Endothelial cell of umbilical vein (primary cell): ENCODE measurements at places on chromosomes 6 and 20.

DNA sequence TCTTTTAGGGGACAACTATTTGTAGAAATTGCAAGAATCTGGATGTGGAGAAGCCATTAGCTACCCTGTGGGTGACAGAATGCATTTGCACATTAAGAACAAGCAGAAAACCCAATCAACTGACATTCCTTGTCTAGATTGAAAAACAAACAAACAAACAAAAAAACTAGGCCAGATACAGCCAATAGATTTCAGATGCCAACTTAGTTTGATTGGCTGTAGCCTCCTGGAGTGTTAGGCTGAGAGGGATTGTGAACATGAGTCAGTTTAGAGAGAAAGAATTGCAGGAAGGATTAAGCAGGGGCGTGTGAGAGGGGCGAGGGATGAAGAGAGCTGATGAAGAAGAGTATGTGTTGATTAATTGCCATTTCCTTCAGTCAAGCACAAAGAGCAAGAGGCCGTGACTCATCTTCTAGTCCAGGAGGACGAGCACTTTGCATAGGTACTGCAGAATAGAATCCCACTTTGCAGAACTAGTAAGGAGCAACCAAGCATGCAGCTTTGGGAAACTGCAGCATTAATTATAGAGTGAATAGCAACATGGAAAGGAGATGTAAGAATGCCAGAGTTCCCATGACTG is 188.0 kb upstream of the RAB32 start:
- peak; percentile 40 for DNase-seq

DNA sequence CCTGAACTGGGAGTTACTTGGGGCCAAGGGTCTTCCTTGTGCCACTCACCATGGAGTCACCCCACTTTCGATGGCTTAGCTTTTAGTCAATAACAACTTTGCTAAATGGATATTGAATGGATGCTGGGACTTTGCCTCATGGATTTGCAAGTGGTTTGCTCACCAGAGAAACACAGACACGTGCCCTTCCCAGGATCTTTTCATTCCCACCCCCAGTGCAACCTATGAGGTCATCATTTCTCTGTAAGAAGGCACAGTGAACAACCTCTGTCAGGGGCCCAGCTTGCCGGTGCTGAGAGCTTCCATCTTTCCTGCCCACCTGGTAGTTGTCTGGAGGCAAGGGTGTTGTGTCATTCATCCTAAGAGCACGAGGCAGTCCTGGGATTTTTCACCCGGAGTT is 256.8 kb upstream of the PMEPA1 start:
- no peak for DNase-seq

- no peak for DNase-seq
Observed at GRCh38 chr6:140236732-140237131, 862.3 kb upstream of the CITED2 start.

- peak; percentile 30 for DNase-seq
Observed at GRCh38 chr6:36907781-36908180, 22.0 kb downstream of the C6orf89 start.

DNA sequence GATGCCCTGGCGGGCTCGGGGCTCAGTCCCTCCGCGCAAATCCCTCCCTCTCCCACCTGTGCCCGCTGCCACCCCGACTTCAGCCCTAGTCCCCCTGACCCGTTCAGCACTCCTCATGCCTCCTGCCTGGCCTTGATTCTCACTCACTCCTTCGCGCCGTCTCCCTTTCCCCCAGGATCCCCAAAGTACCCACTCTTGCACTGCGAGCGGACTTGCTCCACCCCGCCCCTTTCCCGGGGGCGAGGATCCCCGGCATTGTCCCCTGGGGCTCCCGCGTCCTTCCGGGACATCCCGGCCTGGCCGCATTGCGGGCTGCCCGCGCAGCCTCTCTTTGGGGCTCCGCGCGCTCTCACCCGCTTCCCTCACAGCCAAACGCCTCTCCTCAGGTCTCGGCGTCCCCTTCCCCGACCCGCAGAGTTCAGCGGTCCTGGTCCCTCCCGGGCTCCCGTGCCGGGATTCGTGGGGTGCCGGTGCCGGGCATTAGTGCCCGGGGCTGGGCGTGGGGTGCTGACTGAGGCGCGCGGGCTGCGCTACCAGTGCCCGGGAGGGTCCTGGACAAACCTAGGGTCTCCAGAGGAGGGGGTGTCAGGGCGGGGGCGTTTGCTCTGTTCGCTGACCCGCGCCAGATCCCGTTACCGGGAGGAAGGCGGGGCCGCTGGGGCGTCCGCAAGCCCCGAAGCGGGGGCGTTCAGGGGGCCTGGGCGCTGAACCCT is 45.5 kb upstream of the SUPT3H start:
- DNase-seq: no peak

GRCh38 chr6:109389650-109390274 is 7.5 kb upstream of the CD164 start:
- DNase-seq: no peak

DNA sequence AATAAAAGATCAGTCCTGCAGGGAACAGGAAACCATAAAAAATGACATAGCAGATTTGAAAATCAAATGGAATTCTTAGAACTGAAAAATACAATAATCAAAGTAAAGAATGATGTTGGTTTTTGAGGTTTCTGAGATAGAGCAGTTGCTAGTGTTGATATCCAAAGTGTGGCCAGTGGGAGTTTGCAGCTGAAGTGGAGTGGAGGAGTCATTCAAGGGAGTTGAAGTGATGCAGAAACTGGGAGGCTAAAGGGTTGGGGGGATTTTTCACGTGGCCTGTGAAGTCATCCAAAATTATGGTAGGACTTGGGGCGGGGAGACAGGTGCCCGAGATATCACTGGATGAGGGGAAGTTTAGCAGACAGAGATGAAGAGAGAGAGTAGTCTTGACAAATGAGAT is 123.6 kb downstream of the CDC5L start:
- no peak for DNase-seq

DNA sequence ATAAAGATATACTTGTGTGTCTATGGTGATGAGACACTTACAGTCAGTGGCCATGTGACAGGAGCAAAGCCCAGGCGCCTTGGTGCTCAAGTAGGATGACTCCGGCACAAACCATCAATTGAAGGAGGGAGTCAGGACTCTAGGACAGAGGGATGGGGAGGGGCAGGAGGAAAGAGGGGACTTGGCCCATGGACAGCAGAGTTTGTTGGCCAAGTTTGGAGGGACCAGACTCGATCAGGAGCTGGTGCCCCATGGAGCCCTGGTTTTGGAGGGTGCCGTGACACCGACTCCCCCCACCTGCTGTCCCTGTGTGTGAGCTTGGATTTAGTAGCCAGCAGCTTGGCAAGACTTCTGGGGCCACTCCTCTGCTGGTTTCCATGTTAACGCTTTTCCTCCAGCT is 66.1 kb downstream of the ADNP start:
- DNase-seq: no peak

- no peak for DNase-seq
Observed at GRCh38 chr6:88141561-88142296, 24.4 kb downstream of the CNR1 start.

DNA sequence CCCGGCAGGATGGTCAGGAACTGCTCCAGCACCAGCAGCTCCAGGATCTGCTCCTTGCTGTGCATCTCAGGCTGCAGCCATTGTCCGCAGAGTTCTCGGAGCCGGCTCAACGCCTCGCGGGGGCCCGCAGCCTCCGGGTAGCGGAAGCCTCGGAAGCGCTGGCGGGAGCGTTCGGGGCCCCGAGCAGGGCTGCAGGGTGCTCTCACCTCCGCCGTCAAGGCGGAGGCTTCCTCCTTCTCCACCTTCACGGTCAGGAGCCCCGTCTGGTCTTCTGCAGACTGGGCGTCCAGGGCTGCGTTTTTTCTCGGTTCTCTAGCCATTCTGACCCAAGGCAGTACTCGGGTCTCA is 434 bp downstream of the ZKSCAN4 start:
- DNase-seq: no peak

DNA sequence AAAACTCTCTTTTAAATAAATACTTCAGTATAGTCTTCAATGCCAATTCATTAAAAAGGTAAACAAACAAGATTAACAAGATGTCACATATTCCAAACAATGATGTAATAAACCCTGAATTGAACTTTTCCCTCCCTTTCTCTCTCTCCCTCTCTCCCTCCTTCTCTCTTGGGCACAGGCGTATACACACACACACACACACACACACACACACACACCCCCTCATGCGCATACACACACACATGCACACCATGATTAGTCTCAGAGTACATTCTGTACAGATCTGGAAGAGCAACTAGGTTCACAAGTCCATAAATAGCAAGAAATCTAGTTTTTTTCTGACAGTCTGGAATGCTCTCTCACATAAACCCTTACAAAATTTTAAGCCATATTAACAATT is 128.3 kb downstream of the DST start:
- DNase-seq: no peak

DNA sequence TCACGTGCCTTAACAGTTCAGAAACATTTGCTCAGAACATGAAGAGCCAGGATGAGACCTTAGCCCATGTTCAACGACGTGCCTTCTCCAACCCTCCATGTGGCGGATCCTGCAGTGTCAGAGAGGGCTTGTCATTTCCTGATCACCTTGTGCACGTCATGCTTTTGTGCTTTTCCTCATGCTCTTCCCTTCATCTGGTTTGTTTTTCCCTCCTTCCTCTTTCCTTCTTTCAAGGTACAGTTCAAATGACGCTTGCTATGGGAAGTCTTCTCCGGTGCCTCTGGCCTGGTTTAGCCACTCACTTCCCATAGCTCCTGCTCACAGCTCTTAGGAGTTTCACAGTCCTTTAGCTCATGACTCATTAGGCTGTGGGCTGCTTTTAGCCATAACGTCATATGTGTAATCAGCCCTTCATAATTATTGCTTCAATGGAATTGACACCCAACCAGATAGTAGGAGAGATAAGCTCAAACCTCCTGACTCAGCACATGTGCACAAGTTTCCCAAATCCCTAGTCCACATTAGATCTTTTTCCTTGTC is 102.7 kb upstream of the CNKSR3 start:
- peak; percentile 85 for DNase-seq

- no peak for DNase-seq
Observed at GRCh38 chr6:38320843-38321242, 318.9 kb downstream of the BTBD9 start.

DNA sequence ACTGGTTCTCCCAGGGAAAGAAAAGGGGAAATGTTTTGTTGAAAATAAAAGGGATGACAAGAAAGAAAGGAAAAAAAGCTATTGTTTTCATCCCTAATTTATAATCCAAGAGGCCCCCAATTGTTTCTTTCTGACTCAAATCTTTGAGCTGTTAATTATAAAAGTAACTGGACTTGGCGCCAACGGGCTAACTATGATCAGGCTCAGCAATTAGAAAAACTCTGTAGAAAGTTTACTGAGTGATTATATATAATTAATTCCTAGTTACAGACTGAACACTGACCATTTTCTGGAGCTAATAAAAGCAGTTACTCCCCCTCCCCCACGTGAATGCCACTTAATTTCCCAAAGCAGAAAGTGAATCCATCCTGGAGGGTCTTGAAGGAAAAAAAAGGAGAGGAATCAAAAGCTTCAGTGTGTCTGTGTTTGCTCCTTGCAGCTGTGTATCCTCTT is 3.2 kb downstream of the ZMYND8 start:
- DNase-seq: peak; percentile 33

DNA sequence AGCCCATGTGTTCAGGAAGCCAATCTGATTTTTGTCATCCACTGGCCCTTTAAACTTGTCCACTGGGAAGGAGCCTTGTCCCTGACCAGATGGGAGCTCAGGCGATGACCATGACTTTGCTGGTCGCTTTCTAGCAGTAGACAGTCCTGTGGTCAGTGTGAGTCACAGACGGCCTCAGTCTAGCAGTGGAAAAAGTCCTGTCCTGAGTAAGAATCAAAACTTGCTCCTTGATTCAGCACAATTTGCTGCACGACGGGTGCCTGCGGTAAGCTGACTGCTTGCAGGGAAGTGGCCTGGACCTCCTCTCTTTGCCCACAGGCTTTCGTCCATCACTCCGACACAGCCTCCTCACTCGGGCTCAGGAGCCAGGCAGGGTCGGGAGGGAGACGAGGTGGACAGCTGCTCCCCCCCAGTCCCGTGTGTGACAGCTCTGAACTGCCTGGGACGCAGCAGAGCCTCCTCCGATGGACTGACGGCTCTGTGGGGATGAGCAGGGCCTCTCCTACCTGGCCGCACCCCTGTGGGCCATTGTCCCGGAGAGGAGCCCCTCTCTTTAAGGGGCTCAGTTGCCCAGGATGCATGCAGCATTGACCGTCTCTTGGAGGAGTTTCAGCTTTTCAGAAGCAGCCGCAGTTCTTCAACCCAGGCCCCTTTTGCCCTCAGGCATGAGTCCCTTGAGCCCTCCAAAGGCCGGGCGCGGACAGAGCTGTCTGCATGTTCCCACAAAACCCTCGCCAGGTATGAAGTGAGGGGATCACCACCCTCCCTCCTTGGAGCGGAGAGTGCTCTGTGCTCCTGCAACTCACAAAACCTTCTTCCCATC is 209.2 kb downstream of the ANKRD60 start:
- DNase-seq: no peak

- DNase-seq: no peak
Observed at GRCh38 chr6:15796844-15797243, 134.0 kb upstream of the DTNBP1 start.

DNA sequence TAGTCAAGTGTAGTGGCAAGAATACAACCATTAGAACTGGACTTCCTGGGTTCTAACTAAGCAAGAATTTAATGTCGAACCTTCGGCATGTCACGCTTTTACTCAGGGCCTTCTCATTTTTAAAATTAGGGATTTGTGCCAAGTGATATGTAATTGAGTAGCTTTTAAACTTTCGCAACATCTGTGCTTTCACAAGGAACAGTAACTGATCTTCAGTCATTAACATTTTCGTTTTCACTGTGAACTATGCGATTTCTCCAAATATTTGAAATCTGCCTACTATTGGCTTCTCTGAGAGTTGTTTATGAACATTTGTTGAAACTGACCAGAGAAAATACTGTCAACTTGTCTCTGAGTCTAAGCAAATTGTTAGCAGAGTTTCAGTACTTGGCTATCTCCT is 27.6 kb downstream of the GRM1 start:
- DNase-seq: no peak

DNA sequence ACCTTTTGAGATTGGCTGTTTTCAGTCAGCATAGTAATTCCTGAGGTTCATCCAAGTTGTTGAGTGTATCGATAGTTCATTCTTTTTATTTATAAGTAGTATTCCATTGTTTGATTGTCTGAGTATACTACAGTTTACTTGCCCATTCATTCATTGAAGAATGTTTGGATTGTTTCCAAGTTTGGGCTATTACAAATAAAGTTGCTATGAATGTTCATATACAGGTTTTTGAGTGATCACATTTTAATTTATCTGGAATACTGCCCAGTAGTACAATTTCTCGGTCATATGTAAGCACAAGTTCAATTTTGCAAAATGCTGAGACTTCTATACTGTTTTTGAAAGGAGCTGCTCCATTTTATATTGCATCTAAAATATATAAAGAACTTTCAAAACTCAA is 14.2 kb upstream of the EPHA7 start:
- no peak for DNase-seq

- no peak for DNase-seq
Observed at GRCh38 chr20:10516529-10516928, 81.4 kb downstream of the SLX4IP start.

DNA sequence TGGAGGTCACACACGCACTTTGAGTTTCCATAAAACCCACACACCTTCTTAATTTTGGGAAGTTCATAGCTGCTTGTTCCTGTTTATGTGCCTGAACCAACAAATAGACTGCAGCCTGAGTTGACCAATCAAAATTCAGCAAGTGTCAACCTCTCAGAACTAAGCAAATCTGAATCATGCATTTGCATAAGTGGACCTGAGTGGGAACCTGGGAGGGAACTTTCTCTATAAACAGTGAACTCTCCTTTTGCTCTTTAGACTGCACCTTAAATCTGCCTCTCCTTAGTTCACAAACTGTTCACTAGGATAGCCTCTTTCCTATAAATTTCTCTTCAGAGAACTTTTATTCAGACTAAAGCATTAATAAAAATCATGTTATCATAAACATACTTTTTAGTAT is 37.9 kb downstream of the SLC17A1 start:
- no peak for DNase-seq
